Activated CD8-positive, alpha-beta memory T cell treated with anti-CD3 and anti-CD28 coated beads for 4 hours (primary cell): ENCODE measurements at places on chromosomes 13 and 19.

GRCh38 chr13:62043600-62043999 lies 628.0 kb upstream of the PCDH20 start:
- DNase-seq: no peak

DNA sequence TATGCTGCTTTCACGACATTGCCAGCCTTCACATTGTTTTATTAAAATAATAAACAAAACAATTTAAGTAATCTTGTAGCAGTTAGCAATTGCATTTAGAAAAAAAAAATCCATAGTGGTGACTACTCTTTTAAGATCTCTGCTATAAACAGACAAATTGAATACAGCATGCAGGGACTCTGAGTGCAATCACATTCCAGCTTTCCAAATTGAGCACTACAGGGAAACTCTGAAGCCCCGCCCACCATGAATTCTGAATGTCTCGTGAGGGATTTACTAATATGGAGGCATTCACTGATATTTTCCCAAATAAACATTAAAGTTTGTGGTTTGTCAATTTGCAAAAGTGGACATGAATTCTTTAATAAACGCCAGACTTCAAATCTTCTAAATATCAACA lies 698.8 kb downstream of the LIG4 start:
- DNase-seq: no peak

- no peak for DNase-seq
These were observed 1185.4 kb downstream of the DIAPH3 start for GRCh38 chr13:58978331-58978730.

DNA sequence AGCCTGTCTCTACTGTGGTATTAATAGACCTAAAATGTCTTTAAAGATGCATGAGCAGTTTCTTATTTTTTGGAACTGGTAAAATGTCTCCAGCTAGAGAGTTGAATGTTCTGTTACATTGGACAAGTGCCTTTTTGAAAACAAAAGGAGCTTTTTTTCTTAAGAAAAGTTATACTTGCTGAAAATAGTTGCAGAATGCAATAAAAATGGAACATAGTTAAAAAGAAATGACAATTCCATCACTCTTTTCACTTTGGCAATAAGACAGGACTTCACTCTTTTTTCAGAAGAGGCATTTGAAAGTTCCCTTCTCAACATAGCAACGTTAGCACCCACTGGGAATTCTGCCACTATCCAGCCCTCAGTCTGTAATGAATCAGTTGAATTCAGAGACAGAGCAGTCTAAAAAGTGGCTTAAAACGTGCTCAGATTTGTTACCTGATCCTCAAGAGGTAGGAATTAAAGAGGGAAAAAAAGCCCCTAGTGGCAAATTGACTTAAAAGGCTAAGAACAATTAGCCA lies 10.1 kb downstream of the RGCC start:
- DNase-seq: no peak

DNA sequence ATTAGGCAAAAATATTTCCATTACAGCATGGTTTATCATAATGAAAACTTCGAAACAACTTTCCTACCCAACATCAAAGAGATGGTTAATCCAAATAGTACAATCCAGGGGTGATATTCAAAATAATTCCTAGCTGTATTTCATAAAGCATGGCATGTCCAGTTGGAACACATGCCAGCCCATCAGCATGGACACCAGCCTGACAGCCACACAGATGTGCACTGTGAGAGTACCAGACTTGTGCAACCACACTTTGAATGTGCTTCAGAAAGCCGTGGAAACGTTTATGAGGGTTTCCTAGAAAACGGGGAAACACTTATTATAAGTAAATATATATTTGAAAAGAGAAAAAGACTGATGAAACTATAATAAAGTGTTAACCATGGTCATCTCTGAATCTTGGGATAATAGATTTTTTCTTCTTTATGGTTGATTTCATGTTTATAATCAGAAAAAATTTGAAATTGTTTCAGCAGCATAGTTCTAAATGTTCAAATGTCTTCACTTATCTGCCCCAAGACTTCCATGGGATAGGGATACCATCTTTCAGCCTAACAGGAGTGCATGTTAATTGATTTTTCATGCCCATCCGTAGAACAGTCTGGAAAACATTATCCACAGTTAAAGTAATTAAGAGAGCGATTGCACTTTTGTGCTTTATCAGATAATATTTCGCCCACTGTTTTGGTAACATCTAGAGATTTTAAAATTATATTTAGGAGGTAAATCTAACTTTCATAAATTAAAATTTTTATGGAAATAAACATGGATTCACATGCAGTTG lies 242.6 kb upstream of the IRS2 start:
- no peak for DNase-seq

DNA sequence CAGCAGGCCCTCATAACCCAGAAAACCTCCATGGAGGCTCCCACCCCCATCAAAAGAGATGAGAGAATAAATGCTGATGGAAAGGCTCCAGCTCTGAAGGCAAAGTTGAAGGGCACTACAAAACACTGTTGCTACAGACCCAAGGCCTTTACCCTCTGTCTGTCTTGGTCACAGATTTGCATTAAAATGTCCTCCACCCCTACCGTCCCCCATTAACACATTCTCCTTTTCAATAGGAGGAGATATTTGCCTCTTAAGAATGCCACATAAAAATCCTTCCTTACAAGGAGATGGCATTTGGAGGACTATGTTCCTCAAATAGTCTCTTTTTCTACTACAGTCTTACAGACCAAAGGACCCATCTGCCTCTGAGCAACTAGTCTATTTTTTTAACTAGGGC lies 361.5 kb downstream of the ENOX1 start:
- no peak for DNase-seq

DNA sequence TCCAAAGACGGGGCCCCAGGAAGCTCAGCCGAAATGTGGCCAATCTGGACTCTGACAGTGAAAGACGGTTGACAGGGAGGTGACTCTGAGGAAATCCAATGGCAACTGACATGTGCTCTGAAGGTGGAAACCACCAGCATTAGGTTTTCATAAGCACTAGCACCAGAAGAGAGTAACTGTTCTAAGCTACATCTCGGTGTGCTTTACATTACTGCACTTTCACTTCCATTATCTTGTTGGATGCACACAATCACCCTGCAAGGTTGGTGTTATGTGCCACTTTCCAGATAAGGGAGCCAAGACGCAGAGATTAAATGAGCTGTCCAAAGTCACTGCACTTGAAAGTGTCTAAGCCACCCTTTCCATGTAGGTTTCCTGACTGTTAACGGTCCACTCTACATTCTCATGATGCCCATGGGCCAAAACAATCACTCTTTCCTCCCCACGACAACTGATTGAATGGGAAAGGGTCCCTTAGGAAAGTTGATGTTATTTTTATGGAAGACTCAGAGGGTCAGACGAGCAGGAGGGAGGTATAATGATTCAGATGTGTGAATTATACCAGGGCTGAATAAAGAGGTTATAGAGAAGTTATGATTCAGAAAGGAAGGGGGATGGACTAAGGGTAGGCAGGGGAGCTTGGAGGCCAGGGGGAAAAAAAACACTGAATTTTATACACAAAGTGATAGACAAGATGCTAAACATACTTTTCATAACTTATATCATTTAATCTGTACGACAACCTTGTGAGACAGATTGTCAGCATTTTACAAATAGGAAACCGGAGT lies 52.8 kb downstream of the RUBCNL start:
- DNase-seq: no peak

DNA sequence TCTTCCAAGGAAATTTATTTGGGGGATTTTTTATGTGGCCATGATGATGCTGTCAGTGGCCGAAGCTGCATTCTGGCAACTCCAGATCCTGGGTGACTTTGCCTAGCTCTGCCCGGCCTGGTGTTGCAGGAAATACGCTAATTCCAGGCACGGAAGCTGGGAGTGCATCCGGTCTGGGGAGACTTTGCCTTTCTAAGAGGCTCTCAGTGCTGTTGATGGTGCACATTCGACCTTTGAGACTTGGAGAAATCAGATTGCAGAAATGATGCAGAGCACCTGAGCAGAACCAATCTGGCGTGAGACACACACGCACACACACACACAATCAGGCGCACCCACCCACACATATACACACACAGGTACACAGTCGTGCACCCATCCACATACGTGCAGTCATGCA lies 5.9 kb upstream of the TMEM255B start:
- DNase-seq: no peak

DNA sequence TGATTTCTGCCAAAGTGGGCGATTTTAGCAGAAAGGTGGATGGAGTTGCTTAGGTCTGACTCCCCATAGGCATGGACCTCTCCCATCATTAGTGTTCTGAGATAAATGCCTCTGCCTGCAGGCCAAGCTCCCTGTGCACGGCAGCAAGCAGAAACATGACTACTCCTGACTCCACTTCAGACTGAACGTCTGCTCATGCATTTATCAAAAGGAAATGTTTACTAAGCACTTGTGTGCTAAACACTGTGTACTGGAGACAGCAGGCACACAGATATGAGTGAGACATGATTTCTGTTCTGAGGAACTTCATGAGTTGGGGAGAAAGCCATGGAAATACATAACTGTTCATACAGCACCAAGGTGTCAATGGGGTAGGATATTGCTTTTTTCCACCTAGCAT lies 149.6 kb downstream of the MIPEP start:
- no peak for DNase-seq

DNA sequence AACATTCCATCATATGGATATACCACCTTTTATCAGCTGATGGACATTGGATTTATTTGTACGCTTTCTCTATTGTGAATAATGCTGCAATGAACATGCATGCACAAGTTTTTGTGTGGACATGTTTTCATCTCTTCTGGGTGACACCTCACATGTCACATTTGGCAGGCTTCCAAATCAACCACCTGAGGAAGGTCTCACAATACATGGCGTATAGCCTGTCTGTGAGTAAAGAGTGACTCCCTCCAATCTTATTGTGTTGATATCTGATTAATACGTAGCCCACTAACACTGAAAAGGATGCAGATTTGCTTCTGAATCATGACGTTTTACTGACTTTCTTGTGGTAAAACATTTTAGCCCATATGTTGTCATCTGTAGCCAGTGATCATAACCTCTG lies 61.1 kb downstream of the SLC15A1 start:
- no peak for DNase-seq

DNA sequence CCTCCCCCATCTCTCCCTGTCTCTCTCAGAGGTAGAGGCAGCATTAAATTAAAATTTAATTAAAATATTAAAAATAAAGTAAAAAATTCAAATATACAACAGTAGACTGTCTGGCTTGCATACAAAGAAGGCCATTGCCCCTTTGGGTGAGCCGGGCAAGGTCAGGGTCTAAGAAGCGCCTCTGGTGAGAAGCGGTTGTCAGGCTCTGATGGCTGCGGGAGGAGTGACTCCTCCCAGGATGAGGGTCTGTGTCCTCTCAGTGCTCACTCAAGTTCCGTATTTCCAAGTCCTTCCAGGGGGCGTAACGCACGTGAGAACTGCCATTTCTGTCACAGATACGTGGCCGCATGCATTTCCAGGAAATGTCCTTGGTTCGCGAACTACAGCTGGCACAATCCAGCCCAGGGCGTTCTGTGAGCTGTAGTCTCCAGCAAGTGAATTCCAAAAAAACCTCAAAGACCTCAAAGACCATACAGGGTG lies 737 bp upstream of the ZNF181 start:
- DNase-seq: no peak

DNA sequence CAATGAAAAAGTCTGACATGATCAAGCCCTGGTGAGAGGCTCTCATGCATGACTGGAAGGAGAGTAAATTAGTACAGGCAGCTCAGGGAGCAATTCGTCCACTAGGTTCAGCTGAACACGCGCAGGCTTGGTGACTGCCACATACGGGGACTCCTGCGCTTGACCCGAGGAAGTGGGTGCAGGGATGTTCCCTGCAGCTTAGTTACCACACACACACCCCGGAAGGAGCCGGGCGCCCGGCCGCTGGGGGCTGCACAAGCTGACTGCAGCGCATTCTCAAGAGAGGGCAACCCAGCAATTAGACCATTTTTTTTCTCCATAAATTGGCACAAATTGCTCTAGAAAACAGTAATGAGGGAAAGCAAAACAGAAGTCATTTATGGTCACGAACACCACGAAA lies 23.0 kb upstream of the MIER2 start:
- no peak for DNase-seq

- no peak for DNase-seq
These were observed 182.8 kb downstream of the UGGT2 start for GRCh38 chr13:95870421-95870820.

DNA sequence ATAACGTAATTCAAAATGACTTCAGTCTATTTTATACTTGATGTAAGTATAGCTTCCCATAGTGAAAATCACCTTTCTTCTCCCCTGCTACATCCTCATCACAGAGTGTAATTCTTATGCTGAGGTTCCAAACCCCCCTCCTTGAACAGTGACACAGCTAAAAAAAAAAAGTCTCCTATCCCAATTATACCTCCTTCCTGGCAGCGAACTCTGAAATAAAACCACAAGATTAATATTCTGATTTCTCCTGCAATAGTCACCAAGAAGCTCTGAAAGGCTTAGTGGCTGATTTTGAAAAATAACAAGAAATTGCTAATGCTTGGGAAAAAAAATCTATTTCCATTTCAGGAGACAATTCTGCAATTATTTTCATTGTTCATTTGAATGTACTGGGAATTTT lies 36.3 kb downstream of the EFNB2 start:
- no peak for DNase-seq

- DNase-seq: no peak
These were observed 1.6 kb upstream of the LRRC25 start for GRCh38 chr19:18399008-18399407.

GRCh38 chr19:38264486-38265212 lies at the start of gene SPINT2:
TSS of gene SPINT2 (plus strand) at chr19:38264573. CDS start at chr19:38264893, 320 bp downstream.
- DNase-seq: peak; percentile 19

GRCh38 chr19:10740798-10741197 lies 22.9 kb downstream of the DNM2 start:
- no peak for DNase-seq

DNA sequence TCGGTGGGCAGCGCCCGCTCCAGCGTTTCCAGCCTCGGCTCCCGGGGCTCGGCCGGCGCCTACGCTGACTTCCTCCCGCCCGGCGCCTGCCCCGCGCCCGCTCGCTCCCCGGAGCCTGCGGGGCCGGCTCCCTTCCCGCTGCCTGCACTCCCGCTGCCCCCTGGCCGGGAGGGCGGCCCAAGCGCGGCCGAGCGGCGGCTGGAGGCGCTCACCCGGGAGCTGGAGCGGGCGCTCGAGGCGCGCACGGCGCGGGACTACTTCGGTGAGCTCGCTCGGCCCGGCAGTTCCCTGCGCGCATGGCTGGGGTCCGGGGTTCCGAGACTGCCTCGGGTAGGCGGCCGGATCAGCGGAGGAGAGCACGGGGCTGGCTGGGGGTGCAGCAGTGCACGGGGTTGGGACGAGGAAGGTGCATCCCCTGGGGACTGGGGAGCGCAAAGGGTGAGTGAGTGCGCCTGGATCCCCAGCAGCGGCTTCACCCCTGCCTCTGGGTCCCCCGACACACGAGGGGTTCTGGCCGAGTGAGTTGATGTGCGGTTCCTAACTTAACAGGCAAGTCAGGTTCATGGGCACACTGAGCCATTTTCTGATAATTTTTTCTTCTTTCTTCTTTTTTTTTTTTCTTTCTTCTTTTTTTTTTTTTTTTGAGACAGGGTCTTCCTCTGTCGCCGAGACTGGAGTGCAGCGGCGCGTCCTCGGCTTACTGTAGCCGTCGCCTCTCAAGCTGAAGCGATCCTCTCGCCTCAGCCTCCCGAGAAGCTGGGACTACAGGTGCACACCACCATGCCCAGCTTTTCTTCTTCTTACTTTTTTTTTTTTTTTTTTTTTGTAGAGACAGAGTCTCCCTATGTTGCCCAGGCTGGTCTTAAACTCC lies 1.1 kb downstream of the WTIP start:
- no peak for DNase-seq

- DNase-seq: peak; percentile 28
These were observed 7.4 kb upstream of the FCGBP start for GRCh38 chr19:39941615-39942365.

GRCh38 chr13:89584058-89584620 lies 1763.3 kb upstream of the MIR17HG start:
- no peak for DNase-seq
